GM23338 (cell line): ENCODE measurements at places on chromosomes 4 and X. TPM values are rescaled to one million over a fixed set of nuclear protein-coding genes. Genes with fewer than 3 reads are reported as not detected.

- no peak overlapping the region for H3K27ac ChIP-seq
- DNase-seq = peak; percentile 64
- H3K27me3 ChIP-seq = no peaks in the 10 kb centered on the region
Observed at GRCh38 chr4:107519053-107519452, 201.0 kb downstream of the PAPSS1 start.

GRCh38 chr4:21872101-21872500 lies 76.5 kb downstream of the KCNIP4 start:
- H3K27ac ChIP-seq = no peak overlapping the region
- no peak for DNase-seq
- no peaks in the 10 kb centered on the region for H3K36me3 ChIP-seq
- H3K4me3 ChIP-seq = no peak overlapping the region
- peaks cover 14% of the 10 kb centered on the region; the same call in 1 of the 2 replicates for H3K4me1 ChIP-seq

DNA sequence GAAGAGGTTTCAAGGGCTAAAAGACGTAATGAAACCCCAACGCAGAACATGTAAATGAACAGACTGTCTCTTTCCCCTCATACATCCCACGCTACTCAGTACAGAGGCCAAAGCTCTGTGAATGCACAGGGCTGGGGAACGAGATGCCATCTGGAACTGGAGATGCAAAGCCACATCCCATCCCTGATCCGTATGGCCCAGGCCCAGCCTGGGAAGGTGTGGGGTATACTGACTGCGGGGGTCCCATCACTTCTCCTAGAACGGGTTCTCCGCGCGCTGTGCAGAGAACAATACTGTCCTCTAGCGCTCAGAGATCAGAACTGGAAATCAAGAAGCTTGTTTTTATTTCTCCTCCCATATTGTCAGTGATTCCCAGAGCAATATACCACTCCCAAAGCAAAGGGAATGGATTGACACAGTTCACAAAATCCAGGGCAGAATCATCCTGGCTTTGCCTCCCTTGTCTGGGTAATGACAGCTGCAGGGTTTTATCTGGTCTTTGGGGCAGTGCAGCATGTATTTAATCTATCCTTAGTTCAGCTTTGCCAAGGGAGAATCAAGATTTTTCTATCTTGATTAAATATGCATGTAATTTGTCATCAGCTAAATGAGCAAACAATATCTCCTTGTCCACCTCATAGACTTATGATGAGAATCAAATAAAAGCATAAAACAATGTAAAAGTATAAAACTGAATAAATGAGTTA lies 47.3 kb upstream of the TLR3 start:
- no peak overlapping the region for H3K4me3 ChIP-seq
- DNase-seq = peak; percentile 90
- H3K27me3 ChIP-seq = no peaks in the 10 kb centered on the region
- H3K4me1 ChIP-seq = peaks cover 4% of the 10 kb centered on the region; the same call in 1 of the 2 replicates
- H3K36me3 ChIP-seq = no peaks in the 10 kb centered on the region

GRCh38 chrX:63508668-63509067 lies 157.5 kb upstream of the SPIN4 start:
- no peaks in the 10 kb centered on the region for H3K36me3 ChIP-seq
- H3K27me3 ChIP-seq = no peaks in the 10 kb centered on the region
- no peak overlapping the region for H3K27ac ChIP-seq
- no peak overlapping the region for H3K4me3 ChIP-seq

GRCh38 chrX:135596495-135596894 lies 76.0 kb downstream of the INTS6L start:
- no peaks in the 10 kb centered on the region for H3K4me1 ChIP-seq
- H3K36me3 ChIP-seq = no peaks in the 10 kb centered on the region
- peak; percentile 72 for DNase-seq
- H3K27ac ChIP-seq = no peak overlapping the region
- no peaks in the 10 kb centered on the region for H3K27me3 ChIP-seq
- no peak overlapping the region for H3K4me3 ChIP-seq

DNA sequence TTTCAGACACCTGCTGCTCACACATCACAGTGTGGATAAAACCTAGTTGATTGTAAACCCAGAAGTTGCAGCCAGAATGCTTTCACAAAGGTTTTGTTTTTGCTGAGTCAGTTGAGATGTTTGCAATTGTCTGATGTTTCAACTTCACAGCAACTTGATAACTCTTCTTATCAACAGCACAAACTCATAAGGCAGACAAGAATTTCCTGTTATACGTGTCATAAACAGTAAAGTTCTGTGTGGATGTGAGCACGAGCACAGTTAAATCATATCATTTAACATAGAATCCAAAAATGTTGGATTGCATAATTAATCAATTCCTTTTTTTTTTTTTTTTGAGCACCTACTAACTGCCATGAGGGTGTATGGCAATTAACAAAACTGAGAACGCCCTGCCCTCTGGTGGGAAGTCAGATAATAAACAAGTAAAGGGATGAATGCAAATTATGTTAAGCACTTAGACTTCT lies 512.2 kb downstream of the PDHA2 start:
- no peaks in the 10 kb centered on the region for H3K36me3 ChIP-seq
- H3K4me3 ChIP-seq = no peak overlapping the region
- no peaks in the 10 kb centered on the region for H3K27me3 ChIP-seq
- H3K27ac ChIP-seq = no peak overlapping the region
- H3K4me1 ChIP-seq = peaks cover 7% of the 10 kb centered on the region; the same call in 1 of the 2 replicates
- peak; percentile 67 for DNase-seq

The HUWE1 gene
- 212 and 225 TPM in 2 replicates for total RNA-seq

The STBD1 gene
- total RNA-seq = 2.6 and 3.8 TPM in 2 replicates

The IQSEC2 gene
- 81.6 and 92.2 TPM in 2 replicates for total RNA-seq

The ARFIP1 gene
- 42.8 and 49.6 TPM in 2 replicates for total RNA-seq
